ENCODE measurements at places on chromosomes 11 and 22.

DNA sequence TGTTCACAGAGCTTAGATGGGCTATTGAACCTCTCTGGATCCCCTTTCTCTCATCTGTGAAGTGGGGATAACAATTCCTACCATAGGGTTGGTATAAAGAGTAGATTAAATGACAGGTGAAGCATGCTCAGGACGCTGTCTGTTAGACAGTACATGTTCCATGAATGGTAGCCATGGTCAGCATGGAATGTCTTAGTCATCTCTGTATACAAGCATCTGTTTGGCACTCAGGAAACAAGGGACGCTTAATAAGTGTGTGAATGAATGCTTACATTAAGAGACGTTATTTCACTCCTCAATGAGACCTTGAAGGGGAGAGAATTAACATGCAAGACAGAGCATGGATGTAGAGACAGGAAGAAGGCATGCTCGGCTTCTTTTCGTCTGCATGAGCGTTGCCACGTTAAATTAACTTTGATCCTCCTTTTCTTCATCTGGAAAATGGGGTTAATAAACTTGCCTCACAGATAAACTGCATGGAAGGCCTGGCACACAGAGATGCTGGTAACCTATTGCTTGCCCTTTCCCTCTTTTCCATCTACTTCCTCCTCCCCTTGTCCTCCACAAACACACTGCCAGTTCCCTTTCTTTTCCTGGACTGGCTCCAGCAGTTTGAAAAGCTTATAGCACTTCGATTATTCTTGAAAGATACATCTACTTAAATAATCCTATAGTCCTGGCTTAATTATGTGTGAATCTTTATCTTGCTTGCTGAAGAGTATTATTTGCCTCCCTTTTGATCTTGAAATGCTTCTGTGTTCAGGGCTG is 267.2 kb upstream of the MTNR1B start:
- no peak for DNase-seq

- no peak for DNase-seq
These were observed 20.3 kb downstream of the BBOX1 start for GRCh38 chr11:27060816-27061460.

DNA sequence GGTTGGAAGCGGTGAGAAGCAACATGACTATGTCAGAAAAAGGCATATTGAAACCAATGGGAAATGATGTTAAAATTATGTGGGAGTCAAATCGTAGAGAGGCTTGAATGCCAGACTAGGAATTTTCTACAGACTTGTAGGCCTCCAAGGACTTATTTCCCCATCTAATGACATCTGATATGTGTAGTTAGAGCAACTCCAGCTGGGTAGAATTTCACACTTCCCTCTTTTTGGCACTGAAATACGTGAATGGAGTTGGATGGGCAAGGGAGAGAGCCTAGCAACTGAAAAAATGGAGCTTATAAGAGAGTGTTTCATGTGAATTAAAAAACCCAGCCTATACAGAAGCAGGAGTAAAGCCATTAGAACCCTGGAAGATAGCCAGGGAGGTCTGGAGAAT is 304.2 kb downstream of the INSC start:
- no peak for DNase-seq

DNA sequence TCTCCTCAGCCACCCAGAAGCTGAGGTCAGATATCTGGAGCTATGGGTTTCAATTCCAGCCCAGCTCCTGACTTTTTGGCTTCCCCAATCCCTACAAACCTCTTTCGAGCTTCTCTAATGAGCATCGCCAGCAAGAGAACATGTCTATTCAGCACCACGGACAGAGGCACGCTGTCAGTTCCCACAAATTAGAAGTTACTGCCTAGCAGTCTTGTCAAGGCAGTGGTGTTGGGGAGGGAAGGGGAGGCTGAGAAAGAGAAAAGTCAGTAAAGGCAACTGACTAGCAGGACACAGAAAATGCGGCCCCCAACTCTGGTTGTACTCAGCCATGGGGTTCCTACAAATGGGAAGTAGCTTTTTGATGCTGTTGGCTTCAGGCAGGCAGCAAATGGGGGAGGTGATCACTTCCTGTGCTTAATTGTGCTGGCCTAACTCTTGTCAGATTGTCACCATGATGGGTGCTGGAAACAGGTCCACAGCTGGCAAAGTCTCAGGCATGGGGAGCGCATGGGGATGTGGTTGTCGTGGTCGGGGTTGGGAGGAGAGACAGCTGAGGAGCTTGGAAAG is 205.9 kb downstream of the ST3GAL4 start:
- peak; percentile 1 for DNase-seq

DNA sequence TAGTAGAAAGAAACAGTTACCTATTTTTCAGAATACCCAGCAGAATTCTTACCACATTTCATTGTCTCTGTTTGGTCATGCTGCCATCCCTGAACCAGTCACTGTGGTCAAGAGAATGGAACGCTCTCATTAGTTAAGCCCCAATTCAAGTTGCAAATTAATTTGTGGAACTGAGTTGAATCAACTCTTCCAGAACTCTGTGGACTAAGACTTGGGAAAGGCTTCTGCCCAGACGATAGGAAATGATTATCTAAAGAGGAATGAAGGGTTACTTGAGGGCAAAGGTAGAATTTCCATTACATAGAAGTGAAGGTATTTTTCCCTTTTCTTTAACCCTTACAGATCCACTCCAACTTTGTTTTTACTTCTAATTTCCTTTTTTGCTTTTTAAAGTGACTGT is 286.4 kb downstream of the DYNC2H1 start:
- DNase-seq: no peak

- DNase-seq: no peak
These were observed 16.0 kb upstream of the POU2AF1 start for GRCh38 chr11:111395081-111395480.

GRCh38 chr11:1370186-1371025 is 19.3 kb upstream of the BRSK2 start:
- DNase-seq: no peak

DNA sequence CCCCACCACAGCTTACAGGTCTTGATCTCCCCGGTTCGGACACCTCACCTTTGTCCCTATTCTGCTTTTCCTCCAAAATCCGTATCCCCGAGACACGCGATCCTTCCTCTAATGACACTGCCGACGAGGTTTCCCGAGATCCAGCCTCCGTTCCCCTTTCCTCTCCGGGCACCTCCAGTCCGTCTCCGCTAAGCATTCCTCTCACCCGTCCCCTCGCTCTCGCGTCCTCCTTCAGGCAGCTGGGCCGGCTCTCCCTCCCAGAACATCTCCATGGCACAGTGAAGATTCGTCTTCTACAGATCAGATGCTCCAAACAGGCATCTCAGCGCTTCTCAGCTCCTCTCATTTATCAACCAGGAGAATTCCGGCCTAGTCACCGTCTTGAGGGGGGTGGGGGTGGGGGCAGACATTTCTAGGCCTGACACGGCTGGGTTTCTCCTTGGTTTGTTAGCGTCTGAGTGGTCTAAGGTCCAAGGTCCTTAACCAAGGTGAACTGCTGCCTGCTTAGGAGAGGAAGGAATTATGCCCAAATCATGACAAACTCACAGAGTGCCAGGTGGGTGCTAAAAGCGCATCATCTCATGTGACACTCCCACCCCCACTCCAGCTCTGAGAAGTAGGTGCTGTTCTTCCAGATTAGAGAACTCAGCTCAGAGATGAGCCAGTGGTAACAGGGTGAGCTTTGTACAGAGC is at the start of gene SPTBN2:
Gene SPTBN2, minus strand, starts transcription at position 524 of the 693 bp plus-strand sequence. CDS start 7,976 bp downstream, outside the sequence.
- no peak for DNase-seq

DNA sequence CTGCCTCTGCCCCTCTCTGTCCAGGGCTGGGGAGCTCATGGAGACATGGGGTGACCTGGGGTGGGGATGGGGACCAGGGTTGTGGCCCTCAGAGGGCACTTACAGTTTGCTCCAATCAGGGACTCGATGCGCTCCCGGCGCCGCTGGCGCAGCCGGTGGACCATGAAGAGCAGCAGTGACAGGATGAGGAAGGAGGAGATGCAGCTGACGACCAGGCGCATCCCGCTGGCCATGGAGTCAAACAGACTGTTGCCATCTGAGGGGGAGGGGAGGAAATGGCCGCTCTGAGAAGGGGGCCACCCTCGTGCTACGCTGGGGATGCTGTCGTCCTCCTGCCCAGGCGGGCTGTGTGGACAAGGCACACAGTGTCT is 80.5 kb downstream of the DGCR2 start:
- no peak for DNase-seq

GRCh38 chr22:36872084-36872483 is 11.3 kb downstream of the NCF4 start:
- no peak for DNase-seq

DNA sequence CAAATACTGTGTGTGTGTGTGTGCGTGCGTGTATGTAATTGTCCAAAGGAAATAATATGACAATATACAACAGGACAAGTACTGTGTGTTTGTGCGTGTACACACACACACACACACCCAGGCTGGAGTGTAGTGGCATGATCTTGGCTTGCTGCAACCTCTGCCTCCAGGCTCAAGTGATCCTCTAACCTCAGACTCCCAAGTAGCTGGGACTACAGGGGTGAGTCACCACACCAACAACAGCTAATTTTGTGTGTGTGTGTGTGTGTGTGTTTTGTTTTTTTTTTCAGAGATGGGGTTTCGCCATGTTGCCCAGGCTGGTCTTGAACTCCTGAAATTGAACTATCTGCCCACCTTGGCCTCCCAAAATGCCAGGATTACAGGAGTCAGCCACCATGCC is 61.5 kb downstream of the NUP98 start:
- DNase-seq: no peak

- DNase-seq: no peak
These were observed 14.8 kb upstream of the TMEM216 start for GRCh38 chr11:61377461-61378160.

DNA sequence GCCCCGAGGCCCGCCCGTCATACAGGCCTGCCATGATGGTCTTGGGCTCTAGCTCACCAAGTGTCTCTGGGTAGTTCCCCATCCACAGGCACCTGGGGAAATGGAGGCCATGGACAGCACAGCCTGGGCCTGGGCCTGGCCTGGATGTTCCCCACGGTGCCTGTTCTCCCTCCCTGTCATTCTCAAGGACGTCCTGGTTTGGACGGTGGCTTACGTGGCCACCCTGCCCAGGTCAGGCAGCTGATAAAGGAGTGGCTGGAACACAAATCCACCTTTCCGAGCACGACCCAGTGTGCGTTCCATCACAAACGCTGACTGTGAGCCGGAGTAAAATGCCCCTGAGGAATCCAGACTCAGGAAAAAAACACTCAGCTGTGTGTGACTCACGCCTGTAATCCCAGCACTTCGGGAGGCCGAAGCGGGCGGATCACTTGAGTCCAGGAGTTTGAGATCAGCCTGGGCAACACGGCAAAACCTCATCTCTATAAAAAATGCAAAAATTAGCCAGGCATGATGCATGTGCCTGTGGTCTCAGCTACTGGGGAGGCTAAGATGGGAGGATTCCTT is 41.2 kb upstream of the TESMIN start:
- no peak for DNase-seq

DNA sequence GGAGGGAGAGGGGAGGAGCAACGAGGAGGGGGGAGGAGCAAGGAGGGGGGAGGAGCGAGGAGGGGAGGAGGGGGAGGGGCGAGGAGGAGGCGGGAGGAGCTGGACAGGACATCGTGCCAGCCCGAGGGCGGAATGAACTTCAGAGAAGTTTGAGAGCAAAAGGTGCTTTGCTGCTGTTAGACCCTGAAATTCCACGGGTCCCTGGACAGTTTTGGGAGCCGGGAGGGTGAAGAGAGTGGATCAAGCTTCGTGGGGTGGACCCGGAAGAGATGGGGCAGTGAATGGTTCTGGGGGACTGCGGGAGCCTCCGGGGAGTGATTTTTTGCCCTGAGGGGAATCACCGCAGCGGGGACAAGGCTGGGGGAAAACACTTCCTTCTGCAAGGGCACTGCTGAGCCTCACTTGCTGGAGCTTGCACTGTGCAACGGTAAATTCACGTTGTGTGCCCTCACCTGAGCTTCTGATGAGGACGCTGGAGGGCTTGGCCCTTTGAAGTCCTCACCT is 10.7 kb upstream of the NLRP6 start:
- no peak for DNase-seq

- no peak for DNase-seq
These were observed 20.2 kb downstream of the NF2 start for GRCh38 chr22:29623553-29624169.

DNA sequence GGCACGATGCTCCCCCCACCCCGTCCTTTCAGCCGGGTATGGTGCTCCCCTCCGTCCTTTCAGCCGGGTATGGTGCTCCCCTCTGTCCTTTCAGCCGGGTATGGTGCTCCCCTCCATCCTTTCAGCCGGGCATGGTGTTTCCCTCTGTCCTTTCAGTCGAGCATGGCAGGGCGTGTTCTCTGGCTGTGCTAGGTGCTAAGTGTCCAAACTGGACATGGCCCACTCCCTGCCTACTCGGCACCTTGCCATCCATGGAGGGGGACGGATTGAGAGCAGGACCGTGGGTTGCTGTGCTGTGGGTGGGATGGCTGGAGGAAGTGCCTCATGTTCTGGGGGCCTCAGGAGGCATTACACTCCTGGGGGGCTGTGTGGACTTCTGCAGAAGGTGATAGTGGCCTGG is 45.5 kb downstream of the MUC6 start:
- DNase-seq: no peak

GRCh38 chr22:25027043-25027906 is 74.8 kb downstream of the KIAA1671 start:
- no peak for DNase-seq

DNA sequence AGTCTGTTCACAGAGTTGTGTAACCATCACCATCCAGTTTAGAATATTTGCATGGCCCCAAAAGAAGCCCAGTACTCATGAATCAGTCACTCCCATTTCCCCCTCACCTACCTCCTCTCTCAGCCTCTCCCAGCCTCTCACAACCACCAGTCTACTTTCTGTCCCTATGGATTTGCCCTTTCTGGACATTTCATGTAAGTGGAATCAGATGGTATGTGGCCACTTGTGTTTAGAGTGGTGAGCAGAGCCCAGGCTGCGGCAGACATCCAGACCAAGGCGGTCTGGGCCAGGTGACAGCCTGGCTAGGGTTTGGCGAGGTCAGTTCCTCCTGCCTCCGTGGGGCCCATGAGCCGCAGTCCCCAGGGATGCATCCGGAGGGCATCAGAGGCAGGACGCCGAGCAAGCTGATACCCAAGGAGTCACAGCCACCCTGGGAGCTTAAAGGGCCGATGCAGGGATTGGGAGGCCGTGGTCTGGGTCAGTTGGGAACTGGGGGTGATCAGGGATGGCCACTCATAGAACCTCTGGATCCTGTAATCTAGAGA is 53.3 kb upstream of the CLDN5 start:
- no peak for DNase-seq

- no peak for DNase-seq
These were observed 235.4 kb upstream of the CCDC179 start for GRCh38 chr11:23095650-23096189.

DNA sequence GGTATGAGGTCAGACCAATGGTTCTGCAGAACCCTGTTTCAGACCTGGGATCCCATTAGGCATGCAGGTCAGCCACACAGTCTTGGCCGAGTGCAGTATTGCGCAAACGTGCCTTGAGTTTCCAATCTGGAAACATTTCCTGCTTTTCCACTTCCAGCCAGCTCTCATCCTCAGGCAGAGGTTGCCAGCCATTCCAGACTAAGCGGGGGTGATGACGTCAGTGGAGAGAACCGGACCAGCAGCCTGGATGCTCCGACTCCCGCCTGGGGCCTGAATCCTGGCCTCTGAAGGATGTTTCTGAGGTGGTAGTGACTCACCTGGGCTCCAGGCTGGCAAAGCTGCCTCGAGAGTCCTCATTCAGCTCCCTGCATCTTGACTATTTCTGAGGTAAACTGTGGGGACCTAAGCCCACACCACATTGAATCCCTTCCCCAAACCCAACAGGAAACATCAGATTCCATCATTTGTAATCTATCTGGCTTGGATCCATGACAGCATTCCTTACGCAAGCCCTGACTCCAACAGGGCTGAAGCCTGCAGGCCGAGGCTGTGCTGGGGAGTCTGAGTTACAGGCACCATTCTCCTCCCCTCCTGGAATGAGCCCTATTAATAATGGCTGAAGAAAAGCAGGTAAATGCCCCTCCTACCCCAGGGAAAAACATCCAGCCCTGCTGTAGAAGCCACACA is 83.0 kb downstream of the ABTB2 start:
- no peak for DNase-seq

All from stimulated activated CD4-positive, alpha-beta T cell treated with anti-CD3 and anti-CD28 coated beads, Interleukin-15, amount 100 ng/mL, for 1 hour (primary cell).